Activated T-helper 17 cell treated with anti-CD3 and anti-CD28 coated beads, Interleukin-2, amount 50 U/mL, for 72 hours (primary cell): ENCODE measurements at places on chromosomes 4 and X.

GRCh38 chrX:19683817-19684216, 168.5 kb upstream of the MAP3K15 start:
- peak; percentile 60 for ATAC-seq

DNA sequence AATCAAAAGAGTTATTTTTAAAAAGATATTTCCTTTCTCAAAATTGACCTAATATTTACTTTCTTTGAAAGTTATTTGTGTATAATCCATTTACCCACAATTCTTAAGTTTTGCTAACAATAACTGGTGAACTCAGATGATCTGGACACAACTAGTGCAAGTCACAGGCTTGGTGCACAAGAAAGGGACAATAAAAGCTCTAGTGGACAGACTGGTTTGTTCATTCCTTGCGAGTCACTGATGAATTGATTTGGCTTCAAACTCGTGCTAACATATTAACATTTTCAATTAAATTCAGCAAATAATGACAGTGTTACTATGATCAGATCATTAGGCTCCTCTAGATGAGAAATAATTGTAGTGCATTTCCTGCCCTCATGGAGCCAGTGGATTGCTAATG, 169.2 kb downstream of the BMPR1B start:
- ATAC-seq, result no peak

DNA sequence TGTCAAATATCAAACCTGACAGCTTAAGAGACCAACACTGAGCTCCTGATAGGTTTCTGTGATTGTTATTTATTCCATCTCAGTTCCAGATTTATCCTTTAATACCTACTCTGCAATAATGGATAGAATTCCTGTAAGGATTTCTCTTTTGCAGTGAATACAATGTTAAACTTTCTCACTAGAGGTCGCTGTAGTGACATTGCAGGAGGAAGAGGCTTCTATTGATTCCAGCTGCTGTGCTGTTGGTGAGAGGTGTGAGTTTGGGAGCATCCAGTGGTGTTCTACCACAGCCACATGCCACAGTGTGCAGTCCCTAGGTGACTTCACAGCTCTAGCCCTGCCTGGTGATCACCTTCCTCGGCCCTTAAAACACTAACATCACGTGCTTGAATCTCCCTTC, 34.6 kb upstream of the DCAF8L2 start:
- no peak for ATAC-seq

DNA sequence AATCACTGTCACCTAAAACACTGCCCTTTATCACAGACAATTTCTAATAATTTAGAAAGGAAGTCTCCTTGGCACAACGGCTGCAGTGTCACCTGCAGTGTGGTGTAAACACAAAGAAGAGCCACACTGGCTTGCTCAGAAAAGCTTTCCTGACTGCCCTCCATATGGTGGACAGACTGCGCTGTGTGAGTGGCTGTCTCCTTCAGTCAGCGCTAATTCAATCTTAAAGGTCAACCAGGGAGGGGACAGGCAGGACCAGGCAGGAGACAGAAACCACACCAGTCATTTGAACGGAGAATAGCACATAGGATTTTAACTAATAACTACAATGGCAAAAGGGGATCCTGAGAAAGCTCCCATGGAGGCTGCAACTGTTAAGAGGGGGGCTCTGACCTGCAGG, 132.1 kb downstream of the NSUN7 start:
- ATAC-seq, result no peak

DNA sequence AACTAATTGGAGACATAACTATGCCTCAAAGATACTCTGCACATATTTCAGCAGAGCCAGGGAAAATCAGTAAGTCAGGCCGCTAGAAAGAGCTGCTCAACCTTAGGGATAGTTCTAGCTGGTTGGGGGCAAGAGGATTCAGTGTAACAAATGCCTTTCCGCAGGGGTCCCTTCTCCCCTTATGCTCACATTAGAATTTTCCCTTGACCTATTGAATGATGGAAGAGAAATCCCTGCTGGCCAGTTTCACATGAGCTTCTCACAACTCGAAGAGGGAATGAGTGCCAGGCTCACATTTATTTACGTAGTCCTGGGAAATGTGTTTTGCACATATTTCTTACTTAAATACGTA, 66.2 kb upstream of the USP9X start:
- no peak for ATAC-seq

DNA sequence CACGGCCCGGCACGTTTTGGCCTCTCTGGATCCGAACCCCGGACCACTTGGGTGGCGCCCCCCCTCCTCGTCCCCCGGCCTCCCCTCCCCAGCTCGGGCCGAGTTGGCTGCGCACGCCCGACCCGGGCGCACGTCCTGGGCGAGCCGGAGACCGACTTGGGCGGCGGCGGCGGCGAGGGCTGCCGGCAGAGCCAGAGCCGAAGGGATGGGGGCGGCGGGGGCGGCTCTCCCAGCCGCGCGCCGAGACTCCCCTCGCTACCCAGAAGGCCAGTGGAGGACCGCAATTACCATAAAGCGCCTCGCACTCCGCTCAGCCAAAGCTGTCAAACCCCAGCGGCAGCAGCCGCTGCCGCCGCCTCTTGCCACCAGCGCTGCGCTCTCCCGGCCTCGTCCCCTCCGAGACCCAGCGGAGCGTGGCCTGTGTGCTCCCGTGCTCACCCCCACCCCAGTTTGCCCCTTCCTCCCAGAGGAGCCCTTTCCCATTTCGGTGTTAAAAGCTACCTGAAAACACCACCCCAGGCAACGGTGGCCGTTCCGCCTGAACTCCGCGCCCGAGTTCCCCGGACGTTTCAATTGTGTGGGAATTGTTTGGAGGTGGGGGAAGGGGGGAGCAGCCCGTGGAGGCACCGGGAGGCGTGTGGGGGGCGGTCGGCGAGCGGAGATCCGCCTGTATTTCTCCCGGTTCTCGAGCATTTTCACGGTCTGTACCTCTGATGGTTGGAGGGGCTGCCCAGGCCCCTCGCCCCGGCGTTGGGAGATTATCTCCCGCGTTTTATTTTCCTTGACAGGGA, 701 bp upstream of the BCOR start:
- ATAC-seq, result peak; percentile 22

- ATAC-seq, result no peak
These were observed 17.7 kb upstream of the HERC5 start for GRCh38 chr4:88439161-88439760.

DNA sequence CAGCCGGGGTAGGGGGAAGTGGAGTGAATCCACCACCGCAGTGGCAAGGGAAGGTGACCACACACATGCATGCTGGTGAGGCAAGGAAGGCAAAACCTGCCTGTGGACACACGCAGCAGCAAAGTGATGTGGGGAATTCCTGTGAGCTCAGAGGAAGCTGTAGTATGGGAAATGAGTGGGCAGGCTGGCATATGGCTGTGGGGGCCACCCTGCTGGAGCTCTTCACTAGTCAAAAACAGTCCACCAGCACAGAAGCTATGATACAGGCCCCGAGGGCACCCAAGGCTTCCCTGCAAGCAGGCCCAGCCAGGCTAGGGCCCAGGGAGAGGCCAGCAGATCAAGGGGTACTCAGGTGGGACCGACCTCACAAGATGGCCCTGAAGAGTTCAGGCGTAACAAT, 239.1 kb downstream of the CHM start:
- ATAC-seq, result no peak

DNA sequence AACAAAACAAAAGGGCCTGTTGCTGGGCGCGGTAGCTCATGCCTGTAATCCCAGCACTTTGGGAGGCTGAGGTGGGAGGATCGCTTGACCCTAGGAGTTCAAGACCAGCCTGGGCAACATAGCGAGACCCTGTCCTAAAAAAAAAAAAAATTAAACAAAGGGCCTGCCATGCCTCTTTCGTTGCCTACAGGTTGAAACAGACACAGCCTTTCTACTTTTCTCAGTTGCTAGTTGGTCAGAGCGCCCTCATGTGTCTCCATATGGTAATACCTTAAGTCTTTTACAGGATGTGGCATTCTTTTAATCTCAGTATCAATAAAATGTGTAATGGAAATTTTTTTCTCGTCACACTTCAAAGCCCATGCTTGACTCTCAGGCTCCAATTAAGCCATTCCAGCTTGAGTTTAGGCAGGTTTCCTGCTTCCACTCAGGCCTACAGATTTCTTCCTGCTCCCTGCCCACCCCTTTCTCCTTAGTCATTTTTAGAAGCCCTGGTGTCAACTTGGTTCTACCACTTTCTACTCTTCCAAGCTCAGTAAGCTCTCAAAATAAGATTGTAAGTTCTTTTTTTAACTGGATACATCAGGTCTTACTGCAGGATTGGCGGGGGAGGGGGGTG, 4.6 kb upstream of the SOWAHD start:
- ATAC-seq, result peak; percentile 9

DNA sequence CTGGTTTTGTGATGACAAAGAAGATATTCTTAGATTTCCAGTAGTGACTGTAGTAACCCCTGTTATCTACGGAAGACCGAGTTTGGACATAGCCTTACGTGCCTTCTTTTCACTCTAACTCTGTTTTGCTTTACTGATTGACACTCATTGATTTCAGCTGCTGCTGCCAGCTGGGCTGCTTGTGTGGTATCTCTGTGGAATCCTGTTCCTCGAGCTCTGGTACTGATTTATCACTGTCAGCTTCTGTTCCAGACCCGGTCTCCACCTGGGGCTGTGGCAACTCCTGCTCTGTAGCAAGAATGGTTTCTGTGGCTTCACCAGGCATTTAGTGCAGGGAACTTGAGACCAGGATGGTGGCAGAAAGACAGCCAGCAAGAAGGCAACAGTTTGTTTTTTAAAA, 24.6 kb upstream of the LAP3 start:
- no peak for ATAC-seq

DNA sequence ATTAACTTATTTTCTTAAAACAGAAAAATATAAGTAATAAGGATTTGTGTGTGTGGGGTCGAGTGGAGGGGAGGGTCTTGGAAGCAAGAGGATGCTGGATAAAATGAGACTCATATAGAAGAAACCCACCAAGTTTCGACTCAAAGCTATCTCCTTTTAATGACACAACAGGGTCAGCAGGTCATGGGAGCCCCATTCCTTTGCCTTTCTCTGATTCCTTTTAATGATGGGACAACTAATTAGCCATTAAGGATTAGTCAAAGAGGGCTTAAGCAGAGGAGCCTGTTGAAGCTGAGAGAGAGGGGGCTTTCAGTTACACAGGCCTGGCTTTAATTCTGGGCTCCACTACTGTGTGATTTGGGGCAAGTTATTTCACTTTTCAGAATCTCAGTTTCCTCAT, 102.8 kb downstream of the GPR50 start:
- ATAC-seq, result no peak

- ATAC-seq, result no peak
These were observed 254.3 kb downstream of the PDHA2 start for GRCh38 chr4:96094183-96094582.

DNA sequence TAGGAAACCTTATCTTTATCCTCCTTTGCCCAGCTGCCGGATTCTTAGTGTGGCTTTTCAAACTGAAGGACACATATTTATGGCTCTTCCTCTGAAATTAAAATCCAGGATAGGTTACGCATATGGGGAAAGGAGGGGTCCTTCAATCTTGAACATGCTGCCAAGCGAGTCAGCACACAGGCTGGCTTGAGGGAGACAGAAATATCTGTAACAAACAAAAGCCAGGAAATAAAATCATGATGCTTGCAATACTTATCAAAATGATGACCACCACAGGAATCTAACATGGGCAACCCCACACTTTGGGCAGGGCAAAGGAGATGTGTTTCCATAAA, 196.4 kb upstream of the LDB2 start:
- no peak for ATAC-seq

- ATAC-seq, result no peak
These were observed 28.4 kb downstream of the WFS1 start for GRCh38 chr4:6298035-6298434.

- no peak for ATAC-seq
These were observed 161.5 kb downstream of the SOX3 start for GRCh38 chrX:140343226-140343868.

DNA sequence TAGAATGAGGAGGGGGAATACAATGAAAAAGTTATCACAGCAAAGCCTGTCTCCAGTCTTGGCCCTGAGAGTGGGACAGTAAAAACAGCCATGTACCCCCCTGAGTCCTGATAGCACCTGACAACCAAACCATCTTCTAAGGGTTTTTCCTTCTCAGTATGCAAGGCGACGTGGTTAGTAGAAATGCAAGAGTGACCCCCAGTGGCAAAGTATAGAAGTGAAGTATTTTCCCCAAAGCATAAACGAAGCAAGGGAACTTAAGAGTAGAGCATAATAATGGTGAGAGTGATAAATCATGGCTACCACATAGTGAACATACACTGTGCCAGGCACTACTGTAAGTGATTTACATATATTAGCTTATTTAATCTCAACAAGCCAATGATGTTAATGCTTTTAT, 52.8 kb downstream of the FAM47C start:
- no peak for ATAC-seq

GRCh38 chr4:78313754-78314120, 237.8 kb upstream of the ANXA3 start:
- ATAC-seq, result no peak

GRCh38 chr4:118390121-118390520, 37.3 kb upstream of the PRSS12 start:
- ATAC-seq, result no peak

- peak; percentile 63 for ATAC-seq
These were observed 384.6 kb downstream of the PPP3CA start for GRCh38 chr4:100962698-100963097.

DNA sequence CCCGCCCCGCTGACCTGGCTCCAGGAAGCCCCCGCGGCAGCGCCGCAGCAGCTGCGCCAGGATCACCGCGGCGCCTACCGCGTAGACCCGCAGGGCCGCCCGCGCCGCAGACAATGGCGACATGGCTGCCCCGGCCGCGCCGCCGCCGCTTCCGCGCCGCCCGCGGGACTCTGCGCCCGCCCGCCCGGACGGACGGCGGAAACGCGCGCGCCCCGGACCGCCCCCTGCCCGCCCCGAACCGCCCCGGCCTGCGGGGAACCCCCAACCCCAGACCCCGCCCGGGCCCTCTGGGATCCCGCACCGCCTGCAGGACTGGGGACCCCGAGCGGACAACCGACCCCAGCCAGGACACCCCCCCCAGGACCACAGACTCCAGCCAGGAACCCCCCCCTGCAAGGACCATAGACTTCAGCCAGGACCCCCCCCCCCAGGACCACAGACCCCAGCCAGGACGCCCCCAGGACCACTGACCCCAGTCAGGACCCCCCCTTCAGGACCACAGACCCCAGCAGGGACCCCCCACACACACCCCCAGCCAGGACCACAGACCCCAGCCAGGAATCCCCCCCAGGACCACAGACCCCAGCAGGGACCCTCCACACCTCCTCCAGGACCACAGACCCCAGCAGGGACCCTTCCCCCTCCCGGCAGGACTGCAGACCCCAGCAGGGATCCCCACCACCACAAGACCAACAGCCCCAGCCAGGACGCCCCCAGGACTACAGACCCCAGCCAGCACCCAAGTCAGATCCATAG, at the start of the genes DHRSX and ZBED1:
Gene DHRSX, minus strand, starts transcription at position 174 of the 756 bp plus-strand sequence. Its CDS starts 51 bp downstream, at position 123.
Gene ZBED1, minus strand, starts transcription at position 174 of the 756 bp plus-strand sequence. CDS start 10,257 bp downstream, outside the sequence.
- peak; percentile 77 for ATAC-seq

- no peak for ATAC-seq
These were observed 315.5 kb upstream of the GK2 start for GRCh38 chr4:79723507-79723906.

GRCh38 chr4:4693258-4693657, 151.4 kb upstream of the STX18 start:
- ATAC-seq, result peak; percentile 64

- no peak for ATAC-seq
These were observed 32.1 kb downstream of the MAGEB17 start for GRCh38 chrX:16199343-16199742.
